ENCODE measurements at places on chromosomes 13 and 19.

- peak; percentile 80 for DNase-seq
Measured at GRCh38 chr19:13098277-13099072, 4.2 kb downstream of the LYL1 start.

DNA sequence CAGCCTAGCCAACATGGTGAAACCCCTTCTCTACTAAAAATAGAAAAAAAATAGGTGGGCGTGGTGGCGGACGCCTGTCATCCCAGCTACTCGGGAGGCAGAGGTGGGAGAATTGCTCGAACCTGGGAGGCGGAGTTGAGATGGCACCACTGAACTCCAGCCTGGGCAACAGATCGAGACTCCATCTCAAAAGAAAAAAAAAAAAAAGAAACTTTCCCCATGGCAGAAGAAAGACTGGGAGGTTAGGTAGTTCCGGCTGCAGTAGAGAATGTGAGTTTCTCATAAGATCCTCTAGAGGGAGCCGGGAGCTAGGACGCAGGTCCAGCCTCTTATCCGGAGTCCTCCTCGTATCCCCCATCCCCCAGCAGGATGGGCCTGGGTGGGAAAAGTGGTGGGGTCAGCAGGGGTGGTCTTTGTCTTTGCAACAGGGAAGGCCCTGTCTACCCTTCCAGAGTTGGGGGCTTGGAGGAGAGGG lies 13.2 kb upstream of the CREB3L3 start:
- DNase-seq = no peak

DNA sequence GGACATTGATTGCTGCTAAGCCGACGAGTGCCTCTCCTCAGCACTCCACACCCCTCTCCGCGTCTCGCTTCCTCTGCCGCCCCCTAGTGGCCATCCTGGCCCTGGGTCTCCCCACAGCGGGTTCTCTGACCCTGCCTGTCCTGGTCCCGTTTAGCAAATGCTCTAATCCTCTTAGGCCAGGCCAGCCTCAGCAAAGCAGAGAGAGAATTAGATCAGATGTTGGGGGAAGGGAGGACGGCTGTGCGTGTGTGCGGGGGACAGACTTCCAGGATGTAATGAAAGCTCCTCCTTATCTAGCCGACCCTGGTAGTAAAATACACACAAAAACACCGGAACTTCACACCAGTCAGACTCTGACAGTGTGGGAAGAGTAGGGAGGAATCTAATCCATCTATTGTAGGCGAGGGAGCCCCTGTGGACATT lies 4.5 kb downstream of the TPRX2 start:
- peak; percentile 93 for DNase-seq

GRCh38 chr13:30734439-30734838 lies 904 bp upstream of the ALOX5AP start:
- no peak for DNase-seq

DNA sequence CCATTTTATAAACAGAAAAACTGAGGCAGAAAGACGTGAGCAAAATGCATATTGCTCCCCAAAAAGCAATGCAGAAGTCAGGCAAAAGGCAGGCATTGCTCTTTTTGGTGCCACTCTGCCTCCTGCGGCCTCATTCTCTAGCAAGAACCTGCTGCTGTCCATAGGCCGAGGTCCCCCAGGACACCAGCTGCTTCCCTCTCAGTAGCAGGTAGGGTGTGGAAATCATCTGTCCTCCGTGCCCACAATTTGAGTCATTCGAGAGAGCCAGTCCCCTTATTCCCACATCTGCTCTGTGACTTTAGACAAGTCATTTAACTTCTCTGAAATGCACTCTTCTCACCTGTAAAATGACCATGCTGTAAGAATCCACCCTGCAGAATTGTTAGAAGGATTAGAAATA lies 50.0 kb downstream of the TNFRSF19 start:
- DNase-seq = no peak

- no peak for DNase-seq
Measured at GRCh38 chr13:93502987-93503615, 276.5 kb downstream of the GPC6 start.

Measured in right cardiac atrium (tissue), 5 donors.